ENCODE measurements at places on chromosomes 3 and 15. TPM values are rescaled to one million over a fixed set of nuclear protein-coding genes. Genes with fewer than 3 reads are reported as not detected.
A peak's percentile ranks its signal among the peaks of the same experiment; 100 is the strongest.

DOCK3 gene
- 2.3 TPM for total RNA-seq

GPR149 gene
- total RNA-seq = 0.25 TPM

ZNF501 gene
- 4.0 TPM for total RNA-seq

ISLR2 gene
- 1.9 TPM for total RNA-seq

POTEB3 gene
- not detected for total RNA-seq

PIERCE2 gene
- not detected for total RNA-seq

DYNLT2B gene
- 5.3 TPM for total RNA-seq

SLC22A13 gene
- not detected for total RNA-seq

KBTBD13 gene
- not detected for total RNA-seq

SERPINI1 gene
- 2.0 TPM for total RNA-seq

GOLGA6L10 gene
- total RNA-seq = 1.2 TPM

COPB2 gene
- 59.3 TPM for total RNA-seq

- H3K4me3 ChIP-seq = no peak overlapping the region
- DNase-seq = no peak
- H3K4me1 ChIP-seq = no peaks in the 10 kb centered on the region
Measured at GRCh38 chr3:104610730-104611652, 755.7 kb upstream of the ALCAM start.

- peaks cover 67% of the 10 kb centered on the region for H3K4me1 ChIP-seq
- no peak for DNase-seq
- H3K27ac ChIP-seq = peak overlapping the region; percentile 83
- no peaks in the 10 kb centered on the region for H3K36me3 ChIP-seq
Measured at GRCh38 chr3:127821394-127821793, 921 bp downstream of the MGLL start.

DNA sequence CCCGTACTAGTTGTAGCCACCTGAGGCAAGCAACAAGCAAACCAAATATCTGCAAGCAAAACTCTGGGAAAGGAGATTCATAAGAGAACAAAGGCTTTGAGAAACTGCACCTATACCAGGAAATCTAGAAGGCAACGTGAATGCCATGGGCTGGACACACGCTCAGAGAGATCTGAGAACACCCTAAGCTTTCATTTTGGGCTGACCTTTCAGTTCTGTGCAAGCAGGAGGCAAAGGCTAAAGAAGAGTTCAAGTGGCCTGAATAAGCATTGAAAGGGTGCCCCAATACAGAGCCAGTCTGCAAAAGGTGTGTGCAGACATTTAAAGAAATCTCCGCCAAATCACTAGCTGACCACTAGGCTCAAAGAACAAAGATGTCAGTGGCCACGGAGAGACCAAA is 461.6 kb downstream of the PYDC2 start:
- no peak overlapping the region for H3K4me3 ChIP-seq
- H3K27me3 ChIP-seq = no peaks in the 10 kb centered on the region
- no peaks in the 10 kb centered on the region for H3K4me1 ChIP-seq
- no peaks in the 10 kb centered on the region for H3K36me3 ChIP-seq
- no peak overlapping the region for H3K27ac ChIP-seq

GRCh38 chr3:45988804-45989203 is 6.8 kb downstream of the FYCO1 start:
- H3K36me3 ChIP-seq = peaks cover 10% of the 10 kb centered on the region
- no peak overlapping the region for H3K4me3 ChIP-seq
- peaks cover 83% of the 10 kb centered on the region for H3K4me1 ChIP-seq
- no peak for DNase-seq

DNA sequence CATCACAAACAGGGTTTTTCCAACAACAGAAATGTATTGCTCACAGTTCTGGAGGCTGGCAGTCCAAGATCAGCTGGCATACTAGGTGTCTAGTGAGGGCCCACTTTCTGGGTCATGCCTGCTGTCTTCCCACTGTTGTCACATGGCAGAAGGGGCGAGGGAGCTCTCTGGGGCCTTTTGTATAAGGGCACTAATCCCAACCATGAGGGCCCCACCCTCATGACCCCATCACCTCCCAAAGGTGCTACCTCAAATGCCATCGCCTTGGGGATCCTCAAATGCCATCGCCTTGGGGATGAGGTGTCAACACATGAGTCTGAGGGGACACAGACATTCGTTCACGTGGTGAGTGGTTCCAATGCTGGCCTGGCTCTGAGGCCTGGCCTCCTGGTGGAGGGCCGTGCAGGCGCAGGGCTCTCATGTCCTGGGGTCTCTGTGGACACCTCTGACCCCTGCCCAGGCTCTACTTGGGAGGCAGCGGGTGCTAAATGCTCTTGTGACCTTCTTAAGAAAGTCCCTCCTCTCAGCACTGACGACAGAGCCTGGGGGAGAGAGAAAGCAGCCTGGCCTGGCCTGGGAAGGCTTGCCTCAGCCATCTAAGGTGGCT is 16.8 kb downstream of the NUP210 start:
- H3K27me3 ChIP-seq = no peaks in the 10 kb centered on the region
- H3K4me1 ChIP-seq = no peaks in the 10 kb centered on the region
- DNase-seq = no peak
- no peaks in the 10 kb centered on the region for H3K36me3 ChIP-seq
- no peak overlapping the region for H3K4me3 ChIP-seq

- H3K27me3 ChIP-seq = no peaks in the 10 kb centered on the region
- peaks cover 6% of the 10 kb centered on the region for H3K36me3 ChIP-seq
- no peak overlapping the region for H3K27ac ChIP-seq
- no peak for DNase-seq
- no peak overlapping the region for H3K4me3 ChIP-seq
Measured at GRCh38 chr15:33040496-33040895, 154.0 kb downstream of the FMN1 start.

DNA sequence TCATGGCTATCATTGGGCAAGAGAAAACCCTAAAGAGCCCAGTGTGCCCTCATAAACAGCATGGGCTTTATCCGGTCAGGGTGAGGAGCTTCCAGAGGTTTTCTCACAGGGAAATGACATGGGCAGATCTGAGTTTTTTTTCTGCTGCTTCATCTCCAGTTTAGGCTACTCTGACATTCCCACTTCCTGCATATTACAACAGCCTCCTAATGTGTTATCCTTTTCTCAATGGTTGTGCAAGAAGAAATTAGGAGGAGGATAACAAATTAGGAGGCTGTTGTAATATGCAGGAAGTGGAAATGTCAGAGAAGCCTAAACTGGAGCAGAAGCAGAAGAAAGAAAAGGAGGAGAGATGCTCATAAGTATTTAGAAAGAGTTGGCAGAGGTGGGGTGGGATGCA is 175.6 kb downstream of the MTHFS start:
- no peak for DNase-seq
- no peak overlapping the region for H3K27ac ChIP-seq
- H3K4me3 ChIP-seq = no peak overlapping the region
- H3K4me1 ChIP-seq = no peaks in the 10 kb centered on the region
- peaks cover 3% of the 10 kb centered on the region for H3K27me3 ChIP-seq

GRCh38 chr3:137582484-137582883 is 181.6 kb upstream of the SOX14 start:
- H3K4me3 ChIP-seq = no peak overlapping the region
- no peaks in the 10 kb centered on the region for H3K4me1 ChIP-seq
- H3K36me3 ChIP-seq = no peaks in the 10 kb centered on the region

DNA sequence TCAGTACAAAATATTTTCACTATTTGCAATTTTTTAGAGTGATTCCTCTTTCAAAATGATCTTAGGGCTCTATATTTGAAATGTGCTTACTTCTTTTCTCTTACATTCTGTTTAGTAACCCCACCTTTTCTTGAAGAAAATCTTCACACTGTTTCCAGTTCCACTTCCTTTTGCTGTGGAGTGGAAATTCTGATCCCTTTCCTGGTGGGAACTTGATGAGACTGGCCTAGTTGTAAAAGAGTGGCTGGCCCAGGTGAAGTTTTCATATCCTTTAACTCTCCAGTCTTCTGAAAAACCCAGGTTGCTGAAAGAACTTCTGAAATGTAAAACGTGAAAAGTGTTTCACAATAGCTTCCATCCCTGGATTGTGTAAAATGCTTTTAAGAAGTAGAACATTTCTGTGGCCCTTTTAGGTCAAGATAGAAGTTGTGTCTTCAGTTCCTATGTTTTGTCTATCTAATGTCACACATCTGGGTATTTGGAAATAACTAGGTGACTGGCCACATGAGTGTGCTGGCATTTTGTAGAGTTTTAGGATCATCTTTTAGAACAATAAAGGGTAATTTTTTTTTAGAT is 84.8 kb upstream of the LRIG1 start:
- H3K27ac ChIP-seq = no peak overlapping the region
- H3K4me1 ChIP-seq = peaks cover 8% of the 10 kb centered on the region
- no peak for DNase-seq
- H3K27me3 ChIP-seq = no peaks in the 10 kb centered on the region
- H3K36me3 ChIP-seq = no peaks in the 10 kb centered on the region

GRCh38 chr3:39137991-39138803 is 15.2 kb downstream of the CSRNP1 start:
- DNase-seq = no peak
- H3K36me3 ChIP-seq = peaks cover 32% of the 10 kb centered on the region
- no peak overlapping the region for H3K4me3 ChIP-seq
- H3K4me1 ChIP-seq = peaks cover 47% of the 10 kb centered on the region

DNA sequence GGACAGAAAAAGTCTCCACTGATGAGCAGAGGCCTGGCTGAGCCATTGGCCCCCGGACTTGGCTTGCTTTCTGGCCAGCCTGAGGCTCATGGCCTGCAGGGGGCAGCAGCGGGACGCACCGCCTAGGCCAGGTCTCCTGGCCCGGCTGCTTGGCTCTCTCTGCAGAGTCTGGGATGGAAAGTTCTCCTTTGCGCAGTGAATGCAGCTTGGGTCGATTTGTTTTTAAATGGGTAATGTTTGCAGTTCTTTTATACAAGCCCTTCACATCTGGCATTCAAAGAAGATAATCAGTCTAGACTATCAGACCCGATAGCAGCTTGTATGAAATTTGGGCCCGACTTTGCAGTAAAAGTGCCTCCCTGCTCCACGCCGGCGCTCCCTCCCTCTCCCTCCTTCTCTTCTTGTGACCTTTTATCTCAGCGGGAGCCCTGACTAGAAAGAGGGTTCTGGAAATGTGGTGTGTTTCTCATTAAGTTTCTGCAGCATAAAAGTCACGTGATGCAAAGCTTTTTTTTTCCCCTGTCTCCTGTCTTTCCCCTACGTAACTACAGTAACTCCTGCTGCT is 59.9 kb downstream of the ZNF621 start:
- H3K4me1 ChIP-seq = peaks cover 26% of the 10 kb centered on the region
- H3K36me3 ChIP-seq = no peaks in the 10 kb centered on the region
- H3K4me3 ChIP-seq = no peak overlapping the region

GRCh38 chr15:39976291-39977274 is 42.7 kb downstream of the EIF2AK4 start:
- peak overlapping the region; percentile 63 for H3K4me3 ChIP-seq
- peaks cover 12% of the 10 kb centered on the region for H3K36me3 ChIP-seq
- DNase-seq = peak; percentile 74

GRCh38 chr3:48514431-48515227 is 10.7 kb upstream of the SHISA5 start:
- H3K27me3 ChIP-seq = no peaks in the 10 kb centered on the region
- DNase-seq = no peak
- H3K36me3 ChIP-seq = peaks cover 4% of the 10 kb centered on the region
- no peak overlapping the region for H3K27ac ChIP-seq
- H3K4me3 ChIP-seq = no peak overlapping the region

- H3K27ac ChIP-seq = no peak overlapping the region
- no peak overlapping the region for H3K4me3 ChIP-seq
- H3K27me3 ChIP-seq = no peaks in the 10 kb centered on the region
- H3K4me1 ChIP-seq = peaks cover 8% of the 10 kb centered on the region
- no peak for DNase-seq
- H3K36me3 ChIP-seq = no peaks in the 10 kb centered on the region
Measured at GRCh38 chr3:69692761-69693160, 46.5 kb upstream of the MITF start.

- H3K4me1 ChIP-seq = no peaks in the 10 kb centered on the region
- H3K27ac ChIP-seq = no peak overlapping the region
- H3K36me3 ChIP-seq = no peaks in the 10 kb centered on the region
- no peak overlapping the region for H3K4me3 ChIP-seq
Measured at GRCh38 chr3:58837856-58838255, 171.3 kb upstream of the FAM3D start.

GRCh38 chr3:9135526-9135925 is 113.9 kb downstream of the SRGAP3 start:
- no peak overlapping the region for H3K27ac ChIP-seq
- H3K4me3 ChIP-seq = no peak overlapping the region
- H3K4me1 ChIP-seq = peaks cover 27% of the 10 kb centered on the region
- no peak for DNase-seq
- H3K36me3 ChIP-seq = no peaks in the 10 kb centered on the region
- no peaks in the 10 kb centered on the region for H3K27me3 ChIP-seq
